Erythroblast (primary cell): ENCODE measurements at places on chromosomes 16 and 17.

GRCh38 chr17:33200587-33200986 lies 92.5 kb downstream of the ASIC2 start:
- no peak for DNase-seq

DNA sequence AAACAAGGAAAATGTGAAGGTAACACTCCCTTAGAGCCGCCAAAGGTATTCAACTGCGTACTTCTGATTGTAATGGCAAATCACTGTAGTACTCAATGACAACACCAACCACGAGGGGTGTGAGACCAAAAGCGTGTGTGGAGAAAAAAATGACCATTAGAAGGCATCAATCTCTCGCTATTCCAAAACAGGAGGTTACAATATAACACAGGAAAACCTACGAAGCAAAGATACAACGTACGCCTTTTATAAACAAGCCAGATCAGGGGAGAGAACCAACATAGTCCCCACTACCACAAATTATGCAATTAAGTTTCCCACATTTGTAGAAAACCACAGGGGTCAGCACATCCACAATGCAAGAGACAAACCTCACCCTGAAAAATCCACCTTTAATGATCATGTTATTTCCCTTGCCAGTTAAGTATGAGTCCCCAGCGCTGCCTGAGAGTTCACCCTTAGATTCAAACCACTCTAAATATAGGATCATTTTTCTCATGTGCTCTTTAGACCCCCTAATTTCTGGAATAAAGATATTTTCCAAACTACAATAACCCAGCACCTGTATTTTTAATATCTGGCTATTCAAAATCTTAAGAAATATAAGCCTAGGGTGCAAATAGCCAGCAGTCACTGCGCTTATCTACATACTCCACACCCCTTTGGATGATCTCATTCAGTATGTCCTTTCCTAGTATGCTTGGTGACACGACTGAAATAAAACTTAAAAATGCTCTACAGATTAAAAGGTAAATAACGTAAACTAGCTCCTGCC lies 12.4 kb downstream of the TEX14 start:
- DNase-seq, result no peak

- no peak for DNase-seq
Measured at GRCh38 chr16:86029131-86029741, 130.3 kb downstream of the IRF8 start.

DNA sequence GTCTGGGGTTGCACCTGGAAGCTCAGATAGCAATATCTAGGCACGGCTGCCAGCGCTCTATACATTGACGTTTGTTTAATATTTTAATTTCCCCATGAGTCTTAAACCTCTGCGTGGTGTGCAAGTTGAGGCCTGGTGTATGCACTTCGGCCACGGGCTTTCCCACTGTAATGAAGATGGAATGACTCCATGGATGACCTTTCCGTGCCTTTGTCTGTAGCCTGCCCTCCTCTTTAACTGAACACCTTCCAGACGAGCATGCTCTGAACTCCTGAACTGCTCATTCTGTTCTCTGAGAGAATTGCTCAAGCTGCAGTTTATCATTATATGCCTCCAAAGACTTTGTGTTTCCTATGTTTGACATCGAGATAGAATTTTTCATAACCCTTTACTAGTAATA lies 438.8 kb downstream of the WWOX start:
- DNase-seq, result no peak

- no peak for DNase-seq
Measured at GRCh38 chr17:32289471-32290070, 23.9 kb downstream of the RHBDL3 start.

DNA sequence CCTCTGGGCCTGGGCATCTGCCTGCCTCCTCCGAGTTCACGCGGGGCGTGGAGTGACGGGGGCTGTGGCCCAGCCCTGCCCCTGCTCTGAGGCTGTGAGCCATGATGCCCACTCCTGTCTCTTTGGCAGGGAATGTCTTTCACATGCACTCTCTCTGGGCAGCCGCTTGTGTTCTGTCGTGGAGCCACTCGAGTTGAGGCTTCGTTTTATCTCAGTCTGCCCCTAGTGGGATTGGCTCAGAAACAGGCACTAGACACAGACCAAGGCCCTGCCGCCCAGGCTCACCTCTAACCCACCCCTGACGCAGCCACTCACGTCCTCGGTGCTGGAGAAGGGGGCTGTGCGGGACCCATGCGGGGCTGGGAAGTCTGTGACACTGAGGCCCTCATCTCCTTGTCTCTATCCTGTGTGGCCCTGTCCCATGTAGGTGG lies 67.5 kb upstream of the KCTD5 start:
- DNase-seq, result no peak

GRCh38 chr17:16052486-16052885 lies 52.9 kb downstream of the TTC19 start:
- no peak for DNase-seq

- peak; percentile 17 for DNase-seq
Measured at GRCh38 chr16:66563574-66564334, 2.5 kb upstream of the CMTM1 start.

GRCh38 chr16:3106205-3106928 lies 6.0 kb upstream of the ZNF205 start:
- peak; percentile 95 for DNase-seq

- DNase-seq, result no peak
Measured at GRCh38 chr17:6387858-6388257, 47.1 kb downstream of the AIPL1 start.

DNA sequence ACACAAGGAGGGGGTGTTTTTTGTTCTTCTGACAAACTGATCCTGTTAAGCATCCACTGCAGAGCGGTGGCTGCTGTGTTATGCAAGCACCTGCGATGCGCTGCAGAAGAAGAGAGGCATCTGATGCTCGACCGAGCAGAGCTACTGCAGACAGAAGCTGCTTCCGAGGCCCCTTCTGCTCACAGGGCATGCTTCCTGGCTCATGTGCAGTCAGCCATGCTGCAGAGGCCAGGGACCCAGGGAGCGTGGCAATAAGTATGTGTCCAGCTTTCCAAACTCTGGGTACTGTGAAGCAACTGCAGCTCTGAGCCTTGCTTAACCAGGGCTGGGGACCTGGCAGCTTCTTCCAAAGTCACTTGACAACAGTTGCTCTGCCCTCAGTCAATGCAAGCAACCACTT lies 448.6 kb upstream of the RBFOX1 start:
- DNase-seq, result no peak

GRCh38 chr16:66416136-66416535 lies 11.0 kb upstream of the BEAN1 start:
- DNase-seq, result no peak
